ENCODE measurements at places on chromosomes 7 and 10.
A peak's percentile ranks its signal among the peaks of the same experiment; 100 is the strongest.

DNA sequence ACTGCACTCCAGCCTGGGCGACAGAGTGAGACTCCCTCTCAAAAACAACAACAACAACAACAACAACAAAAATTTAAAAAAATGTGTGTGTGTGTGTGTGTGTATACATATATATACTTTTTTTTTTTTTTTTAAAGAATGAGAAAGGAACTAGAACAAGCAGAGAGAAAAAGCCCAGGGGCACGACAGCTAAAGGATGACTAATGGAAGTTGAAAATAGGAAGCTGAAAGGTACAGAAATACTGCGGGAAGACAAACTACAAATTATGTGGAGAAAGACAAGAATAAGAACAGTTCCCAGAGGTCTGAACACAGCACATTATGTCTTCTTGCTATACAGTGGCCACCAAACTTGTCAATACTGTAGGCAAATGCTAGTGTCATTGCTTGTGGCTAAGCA, 141.9 kb upstream of the PRSS1 start:
- DNase-seq = no peak

- no peak for DNase-seq
Observed at GRCh38 chr7:119228482-119228881, 1004.0 kb downstream of the ANKRD7 start.

- no peak for DNase-seq
Observed at GRCh38 chr10:34351161-34351560, 463.9 kb downstream of the PARD3 start.

GRCh38 chr10:48748573-48748972, 63.9 kb downstream of the WDFY4 start:
- DNase-seq = no peak

DNA sequence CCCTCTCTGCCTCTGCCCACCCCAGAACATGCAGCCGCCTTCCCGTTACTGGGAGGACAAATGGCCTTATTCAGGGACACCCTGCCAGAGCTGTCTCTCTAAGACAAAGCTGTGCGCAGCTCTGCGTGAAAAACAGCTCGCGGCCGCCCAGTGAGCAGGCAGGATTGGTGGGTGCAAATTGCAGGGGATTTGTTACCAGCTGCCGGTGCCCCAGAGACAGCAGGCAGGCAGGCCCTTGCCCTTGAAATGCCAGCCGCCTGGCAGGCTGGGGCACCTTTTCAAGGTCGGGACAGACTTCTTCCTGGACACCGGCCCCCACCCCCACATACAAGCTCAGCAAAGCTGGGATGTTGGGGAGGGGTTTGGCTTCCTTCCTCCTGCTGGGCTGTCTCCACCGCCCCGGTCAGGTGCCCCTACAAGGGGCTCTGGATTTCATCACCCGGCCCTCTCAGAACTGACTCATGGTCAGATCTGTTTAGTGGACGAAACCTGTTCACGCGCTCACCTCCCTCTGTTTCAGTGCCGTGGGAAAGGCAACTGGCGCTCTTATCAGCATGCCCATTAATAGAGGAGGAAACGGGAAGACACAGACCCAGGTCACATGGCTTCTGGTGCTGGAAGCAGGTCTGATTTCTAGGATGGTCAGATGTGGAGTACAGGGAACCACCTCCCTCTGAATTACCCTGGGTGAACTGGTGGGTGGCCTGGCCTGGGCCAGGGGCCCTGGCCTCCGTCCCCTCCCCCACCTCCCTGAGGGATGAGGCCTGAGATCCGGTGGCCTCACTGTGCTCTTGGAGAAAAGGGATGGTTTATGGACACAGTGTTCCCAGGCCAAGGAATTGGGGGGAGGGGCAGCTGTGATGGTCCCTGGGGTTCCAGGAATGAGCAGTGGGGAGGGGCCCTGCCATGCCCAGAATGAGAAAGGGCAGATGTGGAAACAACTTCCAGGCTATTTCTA, 123.9 kb upstream of the PPIF start:
- no peak for DNase-seq

DNA sequence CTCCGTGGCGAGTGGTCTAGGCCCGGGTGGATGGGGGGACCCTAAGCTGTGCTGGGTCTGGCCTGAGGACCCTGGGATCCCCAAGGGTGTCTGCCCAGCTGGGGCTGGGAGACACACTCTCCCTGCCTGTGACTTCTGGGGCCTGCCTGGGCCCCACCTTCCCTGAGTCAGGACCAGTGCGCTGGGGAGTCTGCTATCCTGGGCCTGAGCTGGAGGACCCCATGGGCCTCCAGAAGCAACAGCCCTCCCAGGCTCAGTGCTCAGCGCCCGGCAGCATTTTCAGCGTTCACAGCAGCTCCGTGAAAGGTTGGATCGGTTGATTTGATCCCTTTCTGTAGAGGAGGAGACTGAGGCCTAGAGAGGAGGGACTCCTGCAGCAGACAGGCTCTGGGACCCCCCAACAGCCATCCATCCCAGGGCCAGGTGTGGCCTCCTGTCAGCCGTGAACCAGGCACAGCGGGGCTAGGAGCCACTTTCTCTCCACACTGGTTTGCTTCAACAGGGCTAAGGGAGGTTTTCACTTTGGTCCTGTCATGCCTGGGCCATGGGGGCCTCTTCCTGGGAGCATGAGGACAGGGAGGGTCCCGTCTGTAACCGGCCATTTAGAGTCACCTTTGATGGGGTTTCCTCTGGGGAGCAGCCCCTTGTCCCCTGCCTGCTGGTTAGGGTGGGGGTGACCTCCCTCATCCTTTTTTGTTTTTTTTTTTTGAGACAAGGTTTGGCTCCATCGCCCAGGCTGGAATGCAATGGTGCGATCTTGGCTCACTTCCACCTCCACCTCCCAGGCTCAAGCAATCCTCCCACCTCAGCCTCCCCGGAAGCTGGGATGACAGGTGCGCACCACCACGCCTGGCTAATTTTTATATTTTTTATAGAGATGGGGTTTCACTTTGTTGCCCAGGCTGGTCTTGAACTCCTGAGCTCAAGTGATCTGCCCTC, 12.4 kb downstream of the FOXL3 start:
- no peak for DNase-seq

DNA sequence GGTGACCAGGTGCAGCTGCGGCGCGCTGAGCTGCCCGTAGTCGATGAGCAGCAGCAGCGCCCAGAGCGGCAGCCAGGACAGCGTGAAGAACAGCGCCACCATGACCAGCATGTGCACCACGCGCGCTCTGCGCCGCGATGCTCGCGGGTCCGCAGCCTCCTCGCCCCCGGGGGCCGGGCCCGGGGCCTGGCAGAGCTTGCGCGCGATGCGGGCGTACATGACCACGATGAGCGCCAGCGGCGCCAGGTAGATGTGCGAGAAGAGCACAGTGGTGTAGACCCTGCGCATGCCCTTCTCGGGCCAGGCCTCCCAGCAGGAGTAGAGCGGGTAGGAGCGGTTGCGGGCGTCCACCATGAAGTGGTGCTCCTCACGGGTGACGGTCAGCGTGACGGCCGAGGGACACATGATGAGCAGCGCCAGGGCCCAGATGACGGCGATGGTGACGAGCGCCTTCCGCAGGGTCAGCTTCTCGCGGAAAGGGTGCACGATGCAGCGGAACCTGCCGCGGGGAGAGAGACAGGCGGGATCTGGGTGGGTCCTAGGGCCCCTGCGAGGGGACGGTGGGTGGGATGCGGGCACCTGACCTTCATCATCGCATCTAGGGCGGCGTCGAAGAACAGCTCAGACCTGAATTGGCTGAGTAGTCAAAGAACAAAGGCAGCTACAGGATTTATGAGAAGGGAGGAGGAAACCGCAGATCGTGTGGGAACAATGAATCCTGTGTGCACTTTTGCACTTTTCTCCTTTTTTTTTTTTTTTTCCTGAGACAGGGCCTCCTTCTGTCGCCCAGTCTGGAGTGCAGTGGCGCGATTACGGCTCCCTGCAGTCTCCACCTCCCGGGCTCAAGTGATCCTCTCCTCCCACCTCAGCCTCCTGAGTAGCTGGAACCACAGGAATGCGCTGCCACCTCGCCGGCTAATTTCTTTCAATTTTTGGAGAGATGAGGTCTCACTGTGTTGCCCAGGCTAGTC, 22.4 kb upstream of the PPA1 start:
- no peak for DNase-seq

DNA sequence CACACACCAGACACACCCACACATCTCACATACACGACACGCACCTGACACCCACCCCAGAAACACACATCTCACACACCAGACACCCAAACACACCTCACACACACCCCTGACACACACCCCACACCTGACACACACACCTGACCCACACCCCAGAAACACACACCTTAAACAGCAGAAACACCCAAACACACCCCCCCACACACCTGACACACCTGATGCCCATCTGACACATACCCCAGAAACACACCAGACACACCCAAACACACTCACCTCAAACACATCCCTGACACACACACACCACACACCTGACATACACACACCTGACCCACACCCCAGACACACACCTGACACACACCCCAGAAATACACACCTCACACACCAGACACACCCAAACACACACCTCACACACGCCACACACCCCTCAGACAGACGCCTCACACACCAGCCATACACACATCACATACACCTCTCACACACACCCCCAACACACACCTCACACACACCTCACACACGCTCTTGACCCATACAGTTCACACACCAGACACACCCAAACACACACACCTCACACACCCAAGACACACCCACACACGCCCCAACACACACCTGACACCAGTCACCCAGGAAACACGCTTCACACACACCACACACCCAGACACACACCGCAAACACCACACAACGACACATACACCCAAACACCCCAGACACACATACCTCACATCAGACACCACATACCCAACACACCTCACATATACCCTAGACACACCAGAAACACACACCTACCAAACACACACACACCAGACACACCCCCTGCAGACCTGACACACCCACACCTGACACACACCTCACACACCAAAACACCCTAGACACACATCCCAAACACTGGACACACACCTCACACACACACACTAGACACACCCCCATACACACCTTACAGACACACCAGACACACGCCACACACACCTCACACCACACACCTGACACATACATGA, 1.7 kb upstream of the CALY start:
- no peak for DNase-seq

- no peak for DNase-seq
Observed at GRCh38 chr7:81534446-81534845, 235.4 kb downstream of the HGF start.

DNA sequence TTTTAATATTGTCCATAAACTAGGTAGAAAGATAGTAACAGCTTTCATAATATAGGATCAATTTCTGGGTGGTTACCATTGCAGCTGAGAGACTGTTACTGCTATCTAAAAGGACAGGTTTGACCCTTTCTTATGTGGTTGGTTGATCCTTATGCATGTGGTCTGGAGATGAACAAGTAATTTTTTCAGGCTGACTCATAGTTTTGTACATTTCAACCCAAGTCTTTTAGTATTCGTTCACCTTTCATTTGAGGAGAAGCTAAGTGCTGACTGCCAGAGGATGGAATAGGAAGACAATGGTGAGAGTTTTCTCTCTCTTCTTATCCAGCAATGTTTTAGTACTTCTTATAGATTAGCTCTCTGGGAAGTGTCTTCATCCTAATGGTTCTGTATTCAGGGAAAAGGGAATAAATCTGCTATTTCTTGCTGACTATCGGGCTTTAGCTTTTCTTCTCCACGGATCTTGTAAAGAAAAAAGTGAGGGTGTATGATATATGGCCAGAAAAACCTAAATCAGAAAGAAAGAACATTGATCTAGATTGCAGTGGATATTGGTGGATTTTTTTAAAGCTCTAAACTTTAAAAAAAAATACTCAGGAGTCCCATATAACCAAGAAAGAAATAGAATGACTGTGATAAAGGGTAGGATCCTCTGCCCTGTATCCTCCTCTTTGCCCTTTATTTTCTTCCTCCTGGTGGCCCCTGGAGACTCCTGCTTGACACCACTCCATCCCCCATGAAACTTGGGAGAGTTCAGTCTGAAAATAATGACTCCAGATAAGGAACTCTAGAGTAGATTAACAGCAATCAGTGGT, 88.0 kb downstream of the CPED1 start:
- DNase-seq = no peak

GRCh38 chr7:74297516-74298233, 8.5 kb downstream of the CLIP2 start:
- DNase-seq = no peak

DNA sequence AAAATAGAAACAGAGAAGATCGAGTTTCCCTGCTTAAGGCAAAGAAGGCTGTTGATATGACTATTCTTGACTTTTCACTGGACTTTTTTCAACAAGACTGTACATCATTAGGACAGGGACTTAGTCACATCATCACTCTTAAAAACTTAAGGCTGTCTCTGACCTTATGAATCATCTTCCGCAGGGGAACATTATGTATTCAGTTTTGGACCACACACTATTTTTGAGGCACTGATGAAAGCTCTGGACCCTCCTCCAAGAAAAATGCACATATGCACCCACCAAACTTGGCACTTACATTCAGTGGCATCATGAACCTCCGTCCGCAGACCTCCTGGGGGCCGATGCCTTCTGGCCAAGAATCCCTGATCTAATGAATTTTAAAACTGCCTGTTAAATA, 96.4 kb downstream of the CALD1 start:
- DNase-seq = no peak

- no peak for DNase-seq
Observed at GRCh38 chr7:127650847-127651555, 993 bp upstream of the SND1 start.

DNA sequence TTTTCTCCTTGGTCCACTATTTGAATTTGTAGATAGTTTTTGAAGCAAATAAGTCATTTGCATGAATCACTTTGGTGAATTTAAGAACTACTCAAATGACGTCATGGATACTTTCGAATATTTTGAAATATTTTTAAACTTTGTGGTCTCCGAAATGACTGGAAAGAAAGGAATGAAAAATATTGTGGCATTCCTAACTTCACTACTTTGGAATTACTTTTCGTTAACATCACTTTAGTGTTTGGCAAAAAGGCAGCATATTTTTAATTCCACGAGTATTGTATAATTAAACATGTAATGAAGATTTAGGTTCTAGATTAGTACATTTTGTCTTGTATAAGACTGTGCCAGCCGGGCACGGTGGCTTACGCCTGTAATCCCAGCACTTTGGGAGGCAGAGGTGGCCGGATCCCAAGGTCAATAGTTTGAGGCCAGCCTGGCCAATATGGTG, 35.3 kb upstream of the ZRANB1 start:
- DNase-seq = no peak

GRCh38 chr10:48626986-48627731, 22.3 kb upstream of the ARHGAP22 start:
- no peak for DNase-seq

GRCh38 chr7:88111140-88111743, 108.6 kb downstream of the SRI start:
- no peak for DNase-seq

- peak; percentile 93 for DNase-seq
Observed at GRCh38 chr7:130205084-130205947, at the start of gene TMEM209. TSS of gene TMEM209 (minus strand) at chr7:130205406. CDS start at chr7:130205375, 31 bp downstream.

GRCh38 chr10:29392376-29393021, 103.6 kb downstream of the LYZL1 start:
- DNase-seq = peak; percentile 69

GRCh38 chr7:149355390-149356048, 93.5 kb downstream of the ZNF783 start:
- DNase-seq = peak; percentile 87

All from H1 (cell line).